Activated CD4-positive, alpha-beta T cell treated with anti-CD3 and anti-CD28 coated beads, Interleukin-2, amount 50 U/mL, for 1 hour (primary cell): ENCODE measurements at places on chromosomes 12 and 14.

GRCh38 chr12:120075034-120075616 is 41.4 kb downstream of the RAB35 start:
- no peak for DNase-seq

DNA sequence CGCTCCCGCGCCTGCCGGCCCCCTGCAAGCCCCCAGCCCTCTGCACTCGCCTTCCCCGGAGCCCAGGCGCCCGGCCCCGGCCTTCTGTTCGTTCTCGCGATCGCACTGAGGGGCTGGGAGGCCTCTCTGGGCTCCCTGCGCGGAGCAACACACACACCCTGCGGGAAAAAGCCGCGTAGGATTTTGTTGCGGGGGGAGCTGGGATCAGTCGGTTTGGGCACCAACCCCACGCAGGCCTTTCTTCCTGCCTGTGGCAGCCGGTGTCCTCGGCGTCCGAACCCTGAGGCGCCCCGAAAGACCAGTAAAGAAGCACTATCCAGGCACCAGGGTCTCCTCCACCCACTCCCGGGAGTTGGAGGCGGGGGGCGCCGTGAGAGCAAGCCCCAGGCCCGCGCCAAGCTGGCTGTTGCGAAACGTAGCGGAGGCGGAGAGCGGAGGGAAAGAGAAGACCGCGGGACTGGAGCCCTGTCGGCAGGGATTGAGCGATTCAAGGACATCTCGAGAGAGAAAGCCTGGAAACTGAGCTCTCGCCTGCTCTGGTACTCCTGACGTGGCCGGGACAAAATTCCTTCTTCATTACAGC is 1.9 kb upstream of the HOXC5 start:
- no peak for DNase-seq

GRCh38 chr14:80291101-80291500 is 79.8 kb upstream of the DIO2 start:
- no peak for DNase-seq

- DNase-seq: no peak
These were observed 319.2 kb upstream of the PRICKLE1 start for GRCh38 chr12:42908712-42909111.

GRCh38 chr12:93080452-93080851 is 151.4 kb upstream of the EEA1 start:
- no peak for DNase-seq

- no peak for DNase-seq
These were observed 33.5 kb downstream of the MED13L start for GRCh38 chr12:116244001-116244400.

- no peak for DNase-seq
These were observed 161.4 kb downstream of the TTC7B start for GRCh38 chr14:90654831-90655276.

DNA sequence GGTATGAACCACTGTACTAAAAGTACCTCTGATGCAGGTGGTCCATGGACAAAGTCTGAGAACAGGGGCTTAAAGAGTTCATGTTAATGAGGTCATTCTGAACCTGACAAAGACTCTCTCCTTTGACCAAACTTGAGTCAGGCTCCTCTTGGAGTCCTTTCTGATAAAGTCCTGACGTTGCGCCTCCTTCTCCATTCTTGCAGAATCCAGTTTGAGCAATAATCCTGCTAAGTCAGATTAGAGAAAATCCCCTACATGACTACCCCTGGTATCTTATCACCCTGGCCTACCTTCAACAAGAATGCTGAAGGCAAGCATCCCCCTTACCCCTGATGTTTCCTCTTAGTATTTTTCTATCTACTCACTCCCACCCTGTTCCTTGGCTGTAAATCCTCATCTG is 46.0 kb upstream of the ISM2 start:
- no peak for DNase-seq

- no peak for DNase-seq
These were observed 54.9 kb downstream of the BEGAIN start for GRCh38 chr14:100532154-100532861.

- no peak for DNase-seq
These were observed 452.4 kb upstream of the NOVA1 start for GRCh38 chr14:27050208-27050607.

GRCh38 chr14:104794993-104795780 is at the start of gene AKT1:
TSS of gene AKT1 (minus strand) at chr14:104795748. CDS start at chr14:104792643, 3,105 bp downstream.
- no peak for DNase-seq

DNA sequence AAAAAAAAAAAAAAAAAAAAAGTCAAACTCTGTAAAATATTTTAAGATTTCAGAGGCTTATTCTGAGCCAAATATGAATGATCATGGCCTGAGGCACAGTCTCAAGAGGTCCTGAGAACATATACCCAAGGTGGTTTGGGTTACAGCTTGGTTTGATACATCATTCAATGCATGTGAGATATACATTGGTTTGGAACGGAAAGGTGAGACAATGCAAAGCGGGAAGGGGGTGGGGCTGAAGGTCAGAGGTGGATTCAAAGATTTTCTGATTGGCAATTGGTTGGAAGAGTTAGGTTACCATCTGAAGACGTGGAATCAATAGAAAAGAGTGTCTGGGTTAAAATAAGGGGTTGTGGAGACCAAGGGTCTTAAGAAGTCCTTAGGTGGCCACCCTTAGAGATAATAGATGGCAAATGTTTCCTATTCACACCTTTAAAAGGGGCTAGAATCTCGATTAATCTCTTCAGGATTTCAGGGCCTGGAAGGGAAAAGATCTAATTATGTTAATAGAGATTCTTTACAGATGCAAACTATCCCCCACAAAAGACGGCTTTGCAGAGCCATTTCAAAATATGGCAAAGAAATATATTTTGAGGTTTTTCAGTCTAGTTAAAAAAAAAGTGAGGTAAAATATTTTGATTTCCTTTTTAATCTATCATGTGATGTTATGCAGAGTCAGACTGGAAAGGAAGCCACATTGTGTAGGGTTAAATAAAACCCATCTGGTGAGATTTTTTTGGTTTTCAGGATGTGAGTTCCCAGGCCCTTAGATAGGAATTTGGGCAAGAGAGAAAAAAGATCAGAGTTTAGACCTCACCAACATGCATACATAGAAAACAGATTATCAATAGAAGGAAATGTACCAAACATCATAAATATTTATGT is 173.8 kb upstream of the CNOT2 start:
- no peak for DNase-seq

GRCh38 chr12:68420225-68421010 is 88.3 kb upstream of the MDM1 start:
- no peak for DNase-seq

DNA sequence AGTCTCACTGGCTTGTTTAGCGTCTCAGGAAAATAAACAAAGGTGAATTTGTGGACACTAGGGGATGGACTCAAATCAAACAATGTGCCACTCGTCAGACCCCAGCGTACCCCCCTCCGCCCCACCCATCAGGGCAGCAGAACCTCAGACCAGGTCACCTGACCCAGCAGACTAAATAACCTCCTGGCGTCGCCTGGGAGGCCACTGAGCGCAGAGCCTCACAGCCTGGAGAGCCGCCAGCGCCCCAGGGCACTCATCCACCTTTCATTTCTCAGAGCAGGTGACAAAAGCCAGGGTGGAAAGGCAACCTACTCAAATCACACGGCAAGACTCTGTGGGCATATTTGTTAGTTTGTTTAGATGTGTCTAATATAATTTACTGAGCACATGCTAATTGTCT is 100.9 kb downstream of the DICER1 start:
- DNase-seq: no peak
